Gastroesophageal sphincter (tissue), 4 donors: ENCODE measurements at places on chromosomes 4 and X. TPM values are rescaled to one million over a fixed set of nuclear protein-coding genes. Genes with fewer than 3 reads are reported as not detected.

Gene TCEAL6
- total RNA-seq, result 1.3 TPM

Gene SERTM2
- not detected for total RNA-seq

Gene RPL9
- total RNA-seq, result 5,102 TPM

Gene PAGE2
- not detected for total RNA-seq

Gene UGT2B15
- not detected for total RNA-seq

Gene FRAS1
- 3.9 TPM for total RNA-seq

Gene ADRA2C
- 3.6 TPM for total RNA-seq

Gene TMLHE
- 14.0 TPM for total RNA-seq

Gene MEPE
- not detected for total RNA-seq

Gene CXCL10
- 2.1 TPM for total RNA-seq

Gene ADAM29
- not detected for total RNA-seq

Gene ITGB1BP2
- 7.1 TPM for total RNA-seq

Gene FMR1NB
- total RNA-seq, result not detected
